ENCODE measurements at places on chromosomes 12 and 14.

- DNase-seq = no peak
Measured at GRCh38 chr12:75526655-75527511, 15.5 kb upstream of the KRR1 start.

DNA sequence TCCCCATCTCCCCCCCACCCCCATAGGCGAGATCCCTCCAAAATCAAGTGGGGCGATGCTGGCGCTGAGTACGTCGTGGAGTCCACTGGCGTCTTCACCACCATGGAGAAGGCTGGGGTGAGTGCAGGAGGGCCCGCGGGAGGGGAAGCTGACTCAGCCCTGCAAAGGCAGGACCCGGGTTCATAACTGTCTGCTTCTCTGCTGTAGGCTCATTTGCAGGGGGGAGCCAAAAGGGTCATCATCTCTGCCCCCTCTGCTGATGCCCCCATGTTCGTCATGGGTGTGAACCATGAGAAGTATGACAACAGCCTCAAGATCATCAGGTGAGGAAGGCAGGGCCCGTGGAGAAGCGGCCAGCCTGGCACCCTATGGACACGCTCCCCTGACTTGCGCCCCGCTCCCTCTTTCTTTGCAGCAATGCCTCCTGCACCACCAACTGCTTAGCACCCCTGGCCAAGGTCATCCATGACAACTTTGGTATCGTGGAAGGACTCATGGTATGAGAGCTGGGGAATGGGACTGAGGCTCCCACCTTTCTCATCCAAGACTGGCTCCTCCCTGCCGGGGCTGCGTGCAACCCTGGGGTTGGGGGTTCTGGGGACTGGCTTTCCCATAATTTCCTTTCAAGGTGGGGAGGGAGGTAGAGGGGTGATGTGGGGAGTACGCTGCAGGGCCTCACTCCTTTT, 2.7 kb downstream of the GAPDH start:
- no peak for DNase-seq

DNA sequence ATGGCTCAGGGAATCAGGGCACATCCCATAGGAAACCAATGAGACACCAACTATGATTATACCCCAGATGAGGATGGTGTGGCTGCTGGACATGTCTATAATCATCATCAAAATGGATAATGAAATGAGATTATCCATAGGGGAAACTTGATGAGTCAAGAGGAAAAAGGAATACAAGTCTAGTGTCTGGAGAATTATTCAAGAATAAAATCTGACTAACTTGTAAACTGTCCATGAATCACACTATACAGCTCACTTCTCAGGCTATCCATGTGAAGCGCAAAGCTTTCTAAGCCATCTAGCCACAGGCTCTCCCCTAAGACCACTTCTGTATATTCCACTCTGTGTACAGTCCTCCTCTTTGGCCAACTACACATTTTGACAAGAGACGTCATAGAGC, 52.5 kb downstream of the DUSP16 start:
- no peak for DNase-seq

DNA sequence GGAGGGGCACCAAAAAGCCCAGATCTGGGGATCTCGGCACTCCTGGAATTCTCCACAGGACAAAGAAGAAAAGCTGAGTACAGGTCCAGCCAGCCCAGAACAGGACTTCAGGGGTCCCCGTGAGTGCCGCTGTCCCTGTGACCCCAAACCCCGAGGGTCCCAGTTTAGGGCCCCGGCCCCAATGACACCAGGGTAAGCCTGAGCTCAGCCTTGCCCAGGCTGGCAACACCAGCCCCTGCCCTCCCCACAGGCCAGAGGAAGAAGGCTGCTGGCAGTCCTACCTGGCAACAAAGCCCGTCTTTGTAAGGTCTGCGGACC, 1.8 kb downstream of the CDK2AP1 start:
- no peak for DNase-seq

- no peak for DNase-seq
Measured at GRCh38 chr14:64550621-64551333, 1.0 kb downstream of the PPP1R36 start.

- DNase-seq = no peak
Measured at GRCh38 chr12:122081083-122081696, 2.6 kb downstream of the MLXIP start.

GRCh38 chr12:121611306-121611705, 15.0 kb upstream of the ORAI1 start:
- no peak for DNase-seq

GRCh38 chr14:98208943-98209342, 1063.1 kb downstream of the BCL11B start:
- no peak for DNase-seq

DNA sequence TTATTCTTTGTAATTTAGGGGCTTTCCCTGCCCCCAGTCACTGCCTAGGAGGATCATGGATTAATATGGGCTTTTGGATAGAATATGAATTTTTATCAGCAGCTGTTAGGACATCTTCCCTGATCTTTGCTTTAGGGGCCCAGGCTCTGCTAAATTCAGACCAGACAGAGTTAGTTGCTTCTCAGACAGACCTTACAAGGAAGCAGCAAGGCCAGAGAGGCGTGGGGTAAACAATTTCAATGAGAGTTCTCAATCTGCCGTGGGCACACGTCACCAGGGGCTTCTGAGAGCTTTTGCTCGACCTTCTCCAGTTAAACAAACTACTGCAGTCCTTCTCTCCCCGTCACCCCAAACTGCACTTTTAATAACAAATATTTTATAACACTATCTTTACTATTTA, 27.7 kb downstream of the FGF6 start:
- DNase-seq = no peak

- DNase-seq = no peak
Measured at GRCh38 chr14:60215127-60215444, 33.9 kb upstream of the PPM1A start.

DNA sequence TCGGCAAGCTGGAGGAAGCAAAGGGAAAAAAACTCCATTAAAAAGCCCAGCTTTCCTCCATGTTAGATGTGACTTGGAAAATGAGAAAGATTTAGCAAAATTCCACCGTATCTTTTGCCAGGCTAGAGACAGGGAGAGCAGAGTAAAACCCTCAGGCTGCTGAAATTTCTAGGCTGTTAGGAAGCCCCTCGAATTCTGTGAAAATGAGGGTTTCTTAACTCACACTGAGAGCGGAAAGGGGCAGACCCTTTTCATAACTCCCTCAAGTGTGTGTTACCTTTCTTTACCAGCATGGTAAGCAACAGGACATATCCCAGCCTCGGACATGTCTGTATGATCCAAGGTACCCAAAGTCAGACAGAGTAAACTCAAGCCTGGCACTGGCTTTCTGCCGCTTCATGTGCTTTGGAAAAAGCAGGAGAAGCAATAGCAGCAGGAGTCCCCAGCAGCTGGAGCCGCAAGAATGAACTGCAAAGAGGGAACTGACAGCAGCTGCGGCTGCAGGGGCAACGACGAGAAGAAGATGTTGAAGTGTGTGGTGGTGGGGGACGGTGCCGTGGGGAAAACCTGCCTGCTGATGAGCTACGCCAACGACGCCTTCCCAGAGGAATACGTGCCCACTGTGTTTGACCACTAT, at the start of gene RHOJ:
RHOJ (plus strand) TSS at position 37 of the 637 bp plus-strand sequence; CDS start at position 464, 427 bp downstream.
- DNase-seq = no peak
